WTC11 (cell line): ENCODE measurements at places on chromosomes 16 and 17. TPM values are rescaled to one million over a fixed set of nuclear protein-coding genes. Genes with fewer than 3 reads are reported as not detected.

SERPINF2 gene
- 1.6 to 2.7 TPM (median 2.1 TPM) in 3 replicates for total RNA-seq

SLC5A10 gene
- 0.09 TPM in 1 of 3 replicates, not detected in the others for total RNA-seq

CCDC200 gene
- not detected in 3 replicates for total RNA-seq

ENDOV gene
- total RNA-seq, result 18.1 to 25.2 TPM (median 20.6 TPM) in 3 replicates

EIF5A gene
- 929 to 1,021 TPM (median 936 TPM) in 3 replicates for total RNA-seq

TRAPPC1 gene
- total RNA-seq, result 99.7 to 135 TPM (median 125 TPM) in 3 replicates

ADAD2 gene
- total RNA-seq, result 0.71 to 1.6 TPM (median 1.4 TPM) in 3 replicates

CHD9NB gene
- total RNA-seq, result 2.9 to 3.5 TPM (median 3.0 TPM) in 3 replicates

QPRT gene
- total RNA-seq, result 138 to 187 TPM (median 182 TPM) in 3 replicates

TMEM238L gene
- not detected in 3 replicates for total RNA-seq

TEKT5 gene
- 0.60 to 1.1 TPM (median 0.82 TPM) in 3 replicates for total RNA-seq

CCL4 gene
- 0.37 to 1.2 TPM (median 0.48 TPM) in 3 replicates for total RNA-seq

NPIPB12 gene
- 33.2 to 53.0 TPM (median 49.0 TPM) in 3 replicates for total RNA-seq

COPS3 gene
- 71.6 to 78.3 TPM (median 74.8 TPM) in 3 replicates for total RNA-seq

KRT33A gene
- total RNA-seq, result not detected in 3 replicates

FBXW10B gene
- 0.14 to 0.33 TPM in 2 of 3 replicates, not detected in the other for total RNA-seq

TMEM220 gene
- total RNA-seq, result 2.4 to 4.0 TPM (median 2.9 TPM) in 3 replicates

MYH13 gene
- total RNA-seq, result not detected in 3 replicates

NAGS gene
- total RNA-seq, result 6.1 to 8.6 TPM (median 7.6 TPM) in 3 replicates

SDK2 gene
- 13.5 to 14.8 TPM (median 14.3 TPM) in 3 replicates for total RNA-seq

DNAI2 gene
- 0.21 to 0.26 TPM (median 0.23 TPM) in 3 replicates for total RNA-seq

PIEZO1 gene
- 68.3 to 75.1 TPM (median 71.3 TPM) in 3 replicates for total RNA-seq

CNGB1 gene
- not detected in 3 replicates for total RNA-seq

PGAP3 gene
- total RNA-seq, result 24.3 to 25.7 TPM (median 24.9 TPM) in 3 replicates

DNAH2 gene
- 0.17 to 0.34 TPM (median 0.27 TPM) in 3 replicates for total RNA-seq

KRTAP4-3 gene
- not detected in 3 replicates for total RNA-seq

SLC16A11 gene
- 0.48 to 0.62 TPM (median 0.53 TPM) in 3 replicates for total RNA-seq

HS3ST3A1 gene
- total RNA-seq, result 5.2 to 9.7 TPM (median 5.9 TPM) in 3 replicates

MON1B gene
- 44.7 to 49.1 TPM (median 45.2 TPM) in 3 replicates for total RNA-seq

GGT6 gene
- total RNA-seq, result 0.07 to 0.37 TPM (median 0.18 TPM) in 3 replicates

KCNG4 gene
- not detected in 3 replicates for total RNA-seq

TLCD3B gene
- total RNA-seq, result 28.1 to 30.3 TPM (median 30.2 TPM) in 3 replicates

RNF222 gene
- not detected in 3 replicates for total RNA-seq

PDF gene
- total RNA-seq, result 24.0 to 28.2 TPM (median 25.6 TPM) in 3 replicates

GLG1 gene
- total RNA-seq, result 156 to 179 TPM (median 171 TPM) in 3 replicates

CCT6B gene
- 2.1 to 2.8 TPM (median 2.5 TPM) in 3 replicates for total RNA-seq

CHST6 gene
- total RNA-seq, result 20.2 to 23.2 TPM (median 23.1 TPM) in 3 replicates

ARL16 gene
- 44.7 to 46.7 TPM (median 45.4 TPM) in 3 replicates for total RNA-seq

NPIPA7 gene
- 4.9 to 8.5 TPM (median 7.1 TPM) in 3 replicates for total RNA-seq

NPIPA5 gene
- 9.1 to 15.0 TPM (median 14.2 TPM) in 3 replicates for total RNA-seq

KRT222 gene
- 0.09 to 0.34 TPM (median 0.30 TPM) in 3 replicates for total RNA-seq

TSPAN10 gene
- 1.5 to 3.0 TPM (median 2.4 TPM) in 3 replicates for total RNA-seq

PSMD12 gene
- total RNA-seq, result 58.9 to 66.9 TPM (median 59.0 TPM) in 3 replicates

RPGRIP1L gene
- 9.8 to 11.7 TPM (median 10.9 TPM) in 3 replicates for total RNA-seq

TPSG1 gene
- total RNA-seq, result not detected in 3 replicates

SLFN13 gene
- 19.7 to 22.1 TPM (median 20.8 TPM) in 3 replicates for total RNA-seq

CTDNEP1 gene
- total RNA-seq, result 120 to 127 TPM (median 126 TPM) in 3 replicates

TPSB2 gene
- total RNA-seq, result 0.18 to 0.44 TPM in 2 of 3 replicates, not detected in the other

BAHCC1 gene
- 17.1 to 29.8 TPM (median 21.5 TPM) in 3 replicates for total RNA-seq

EVPLL gene
- total RNA-seq, result not detected in 3 replicates

PRSS22 gene
- total RNA-seq, result 2.3 to 3.9 TPM (median 3.0 TPM) in 3 replicates

TEX14 gene
- 0.76 to 1.4 TPM (median 1.3 TPM) in 3 replicates for total RNA-seq
